ENCODE measurements at places on chromosomes 5 and 9.

DNA sequence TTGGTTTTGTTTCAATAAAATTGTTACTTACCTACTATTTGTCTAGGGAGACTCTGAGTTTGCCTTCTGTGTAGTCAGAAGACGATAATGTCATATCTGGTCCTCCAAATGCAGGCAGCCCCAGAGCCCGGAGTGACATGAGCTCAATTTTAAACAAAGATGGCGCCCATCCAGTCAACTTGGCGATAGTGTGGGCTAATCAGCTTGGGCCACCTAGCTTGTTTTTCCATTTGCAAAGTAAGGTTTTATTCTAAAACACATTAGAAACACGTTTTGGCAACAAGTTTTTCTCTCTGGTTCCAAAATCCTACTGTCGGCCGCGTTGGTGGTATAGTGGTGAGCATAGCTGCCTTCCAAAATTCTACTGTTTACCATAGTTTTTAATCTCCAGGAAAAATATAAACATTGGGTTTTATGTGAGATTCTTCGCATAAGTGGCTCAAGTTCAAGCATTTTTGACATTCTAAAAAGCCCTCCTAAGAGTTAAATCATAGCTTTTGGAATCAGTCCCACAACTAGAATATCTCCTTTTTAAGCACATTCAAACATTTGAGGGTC lies 13.2 kb downstream of the TSC1 start:
- no peak for DNase-seq

DNA sequence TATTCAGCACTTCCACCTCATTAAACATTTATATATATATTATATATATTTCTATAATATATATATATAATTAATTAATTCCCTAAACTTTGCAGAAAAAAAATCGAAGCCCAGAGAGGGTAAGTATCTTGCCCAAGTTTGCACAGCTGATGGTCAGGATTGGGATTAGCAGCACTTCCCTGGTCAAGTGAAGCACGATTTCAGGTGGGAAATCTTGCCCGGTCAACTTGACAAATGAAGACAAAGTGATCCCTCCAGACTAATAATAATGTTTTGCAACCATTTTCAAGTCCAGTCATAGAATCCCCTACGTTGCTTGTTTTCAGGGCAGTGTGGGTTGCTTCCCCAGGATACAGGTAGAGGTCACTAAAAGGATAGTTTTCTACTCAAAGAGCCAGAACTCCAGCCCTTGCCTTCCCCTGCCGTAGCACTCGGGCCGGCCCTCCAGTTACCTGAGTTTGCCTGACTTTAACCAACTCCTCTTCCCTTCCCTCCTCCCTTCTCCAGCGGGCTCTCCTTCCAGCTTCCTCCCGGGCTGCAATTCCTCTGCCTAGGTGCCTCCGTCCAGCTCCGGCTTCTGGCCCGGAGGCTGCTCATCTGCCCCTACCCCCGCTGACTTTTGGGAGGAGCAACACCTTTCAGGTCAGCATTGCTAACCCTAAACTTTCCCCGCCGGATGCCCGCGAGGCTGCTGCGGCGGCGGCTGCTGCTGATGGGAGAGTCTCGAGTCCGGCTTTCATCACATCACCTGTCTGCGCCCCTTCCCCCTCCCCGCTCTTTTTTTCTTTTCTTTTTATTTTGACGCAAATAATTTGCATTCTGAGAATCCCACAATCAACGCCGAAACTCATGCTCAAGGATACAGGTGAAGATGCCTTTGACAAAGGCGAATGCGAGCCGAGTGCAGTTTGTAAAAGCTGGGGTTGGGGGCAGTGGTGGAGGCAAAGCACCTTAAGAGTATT lies 930 bp downstream of the PRLR start:
- no peak for DNase-seq

GRCh38 chr9:107269681-107270080 lies 13.4 kb upstream of the RAD23B start:
- no peak for DNase-seq

GRCh38 chr5:59485629-59486439 lies 407.7 kb downstream of the PDE4D start:
- no peak for DNase-seq

- DNase-seq = no peak
These were observed 1.9 kb upstream of the CARD19 start for GRCh38 chr9:93093877-93094657.

GRCh38 chr9:97747201-97747965 lies 50.2 kb upstream of the XPA start:
- DNase-seq = no peak

DNA sequence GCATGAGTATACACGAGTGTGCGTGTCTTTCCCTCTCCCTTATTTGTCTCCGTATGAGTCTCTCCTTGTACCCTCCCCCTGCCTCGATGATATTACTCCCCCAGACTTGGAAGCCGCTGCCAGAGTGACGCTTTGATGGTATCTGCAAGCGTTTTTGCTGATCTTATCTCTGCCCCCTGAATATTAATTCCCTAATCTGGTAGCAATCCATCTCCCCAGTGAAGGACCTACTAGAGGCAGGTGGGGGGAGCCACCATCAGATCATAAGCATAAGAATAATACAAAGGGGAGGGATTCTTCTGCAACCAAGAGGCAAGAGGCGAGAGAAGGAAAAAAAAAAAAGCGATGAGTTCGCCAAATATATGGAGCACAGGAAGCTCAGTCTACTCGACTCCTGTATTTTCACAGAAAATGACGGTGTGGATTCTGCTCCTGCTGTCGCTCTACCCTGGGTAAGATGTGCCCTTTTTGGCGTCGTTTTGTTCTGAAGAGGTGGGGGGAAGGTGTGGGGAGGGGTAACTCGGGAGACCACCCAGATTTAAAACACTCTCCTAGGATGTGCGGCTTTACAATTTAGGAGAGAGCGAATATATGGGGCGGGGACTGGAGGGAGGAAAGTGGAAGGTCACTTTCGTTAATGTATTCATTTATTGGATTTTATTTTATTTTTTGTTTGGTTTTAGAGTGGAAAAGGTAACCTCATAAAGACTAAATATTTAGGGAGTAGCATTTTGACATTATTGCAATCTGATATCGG lies at the start of gene GABRG2:
Gene GABRG2, plus strand, starts transcription at position 119 of the 757 bp plus-strand sequence. Its CDS starts 227 bp downstream, at position 346.
- DNase-seq = peak; percentile 58

DNA sequence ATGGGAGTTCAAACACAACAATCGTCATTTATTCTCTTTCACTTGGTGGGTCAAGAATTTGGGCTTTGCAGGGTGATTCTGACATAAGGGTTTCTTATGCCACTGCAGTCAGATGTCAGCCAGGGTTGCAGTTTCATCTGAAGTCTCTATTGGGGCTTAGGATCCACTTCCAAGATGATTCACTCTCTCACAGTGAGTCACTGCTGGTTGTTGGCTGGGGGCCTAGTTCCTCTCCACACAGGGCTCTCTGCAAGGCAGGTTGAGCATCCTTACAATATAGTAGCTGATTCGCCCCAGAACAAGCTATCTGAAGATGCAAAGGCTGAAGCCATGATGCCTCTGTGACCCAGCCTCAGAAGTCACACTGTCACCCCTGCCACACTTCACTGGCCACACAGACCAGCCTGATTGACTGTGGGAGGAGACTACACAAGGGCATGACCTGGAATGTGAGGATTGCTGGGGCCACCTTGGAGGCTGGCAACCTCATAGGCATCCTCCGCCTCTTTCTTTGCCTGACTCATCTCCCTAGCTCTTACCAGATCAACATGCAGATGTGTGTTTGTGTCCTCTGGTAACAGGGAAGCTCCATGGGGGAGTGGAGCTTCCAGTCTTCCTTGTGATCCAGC lies 4.5 kb upstream of the CARD19 start:
- no peak for DNase-seq

DNA sequence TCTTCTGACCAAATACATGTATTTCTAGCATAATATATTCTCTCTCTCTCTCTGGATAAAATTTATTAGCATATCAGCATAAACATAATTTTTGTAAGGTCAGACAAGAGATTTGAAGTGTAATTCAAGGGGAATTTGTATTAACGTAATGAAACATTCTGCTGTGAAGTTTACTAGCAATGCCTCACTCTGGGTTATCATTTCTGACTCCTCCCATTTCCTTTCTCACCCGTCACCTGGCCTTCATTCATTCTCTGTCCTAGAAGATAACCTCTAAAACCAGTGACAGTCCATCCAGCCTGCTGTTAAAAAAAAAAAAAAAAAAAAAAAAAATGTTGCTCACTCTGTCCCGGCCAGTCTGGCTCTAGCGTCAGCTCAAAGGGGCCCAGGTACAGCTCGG lies 27.1 kb downstream of the GRAMD2B start:
- DNase-seq = no peak

- DNase-seq = no peak
These were observed 40.2 kb upstream of the CYFIP2 start for GRCh38 chr5:157225469-157226422.

GRCh38 chr9:38417003-38417945 lies 7.0 kb downstream of the IGFBPL1 start:
- peak; percentile 18 for DNase-seq

DNA sequence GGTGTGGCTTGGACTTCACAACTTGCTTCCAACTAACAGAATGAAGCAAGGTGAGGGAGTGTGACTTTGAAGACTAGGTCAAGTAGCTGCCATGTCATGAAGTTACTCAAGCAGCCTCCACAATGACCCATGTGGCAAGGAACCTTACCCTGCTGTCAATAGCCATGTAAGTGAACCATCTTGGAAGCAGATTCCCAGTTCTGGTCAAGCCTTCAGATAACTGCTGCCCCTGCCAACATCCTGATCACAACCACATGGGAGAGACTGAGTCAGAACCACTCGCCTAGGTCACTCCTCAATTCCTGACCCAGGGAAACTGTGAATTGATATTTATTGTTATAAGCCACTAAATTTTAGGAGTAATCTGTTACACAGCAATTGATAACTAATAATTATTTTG lies 10.9 kb downstream of the ZCCHC10 start:
- no peak for DNase-seq

- no peak for DNase-seq
These were observed 288.9 kb downstream of the RAB3C start for GRCh38 chr5:58871648-58872242.

- no peak for DNase-seq
These were observed 1258.1 kb upstream of the CDH6 start for GRCh38 chr5:29935371-29935770.
